ENCODE measurements at places on chromosomes 4 and X. TPM values are rescaled to one million over a fixed set of nuclear protein-coding genes. Genes with fewer than 3 reads are reported as not detected.

- no peak overlapping the region for H3K27ac ChIP-seq
- no peak overlapping the region for H3K4me3 ChIP-seq
- H3K27me3 ChIP-seq, result no peaks in the 10 kb centered on the region
- no peak for DNase-seq
Observed at GRCh38 chr4:37546586-37546985, 139.6 kb downstream of the RELL1 start.

Gene AR
- not detected for total RNA-seq

Gene TLR3
- not detected for total RNA-seq

DNA sequence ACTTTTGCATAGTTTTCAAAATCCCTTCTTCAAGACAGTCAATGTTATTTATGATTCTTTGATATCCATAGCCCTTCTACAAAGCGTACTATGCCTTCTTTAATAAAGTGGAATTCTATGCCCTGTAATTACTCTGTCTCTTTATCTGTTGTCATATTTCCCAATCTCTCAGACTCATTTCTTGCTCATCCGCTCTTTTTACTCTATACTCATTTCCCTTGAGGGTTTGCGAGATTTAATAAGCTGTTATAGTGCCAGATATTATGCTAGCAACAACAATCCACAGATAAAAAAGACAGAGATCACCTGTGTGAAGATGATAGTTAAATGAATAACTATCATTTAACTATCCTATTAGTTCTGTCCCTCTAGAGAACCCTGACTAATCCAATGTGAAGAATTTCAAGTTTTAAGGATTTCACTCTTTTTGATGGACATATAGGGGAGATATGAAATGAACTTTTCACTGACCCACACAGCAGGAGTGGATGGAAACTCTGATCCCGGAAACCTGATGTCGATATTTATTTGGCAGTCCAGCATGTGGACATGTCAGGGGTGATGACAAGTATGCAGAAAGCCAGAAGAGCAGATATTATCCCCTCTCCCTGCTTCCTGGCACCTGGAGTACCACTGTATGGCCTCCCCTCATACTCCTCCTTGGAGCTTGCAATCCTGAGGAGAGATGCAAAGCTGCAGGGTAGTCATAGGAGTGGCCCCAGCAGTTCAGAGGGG, 49.7 kb downstream of the TMEM156 start:
- no peak for DNase-seq
- H3K4me3 ChIP-seq, result no peak overlapping the region
- H3K4me1 ChIP-seq, result peaks cover 58% of the 10 kb centered on the region
- H3K27ac ChIP-seq, result peak overlapping the region; percentile 74

Gene FHIP1A
- total RNA-seq, result 0.86 TPM
